ENCODE measurements at places on chromosomes 6 and 20.

DNA sequence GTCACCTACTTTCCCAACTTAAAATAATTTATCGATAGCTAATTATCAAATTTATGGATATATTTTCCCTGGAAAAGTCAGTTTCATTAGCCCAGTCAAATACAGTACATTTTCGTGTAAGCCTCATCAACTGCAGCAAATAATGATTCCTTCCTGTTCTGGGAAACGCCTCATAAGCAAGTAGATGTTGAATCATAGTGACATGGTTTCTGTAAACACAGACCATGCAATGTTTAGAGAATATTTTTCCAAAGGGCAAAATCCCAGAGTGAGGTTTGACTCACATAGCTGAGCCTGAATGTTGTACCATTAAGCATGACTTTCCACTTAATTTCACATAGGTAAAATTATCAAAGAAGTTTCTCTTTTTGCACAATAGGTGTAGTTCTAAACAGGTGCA is 16.7 kb upstream of the VNN1 start:
- no peak for DNase-seq

DNA sequence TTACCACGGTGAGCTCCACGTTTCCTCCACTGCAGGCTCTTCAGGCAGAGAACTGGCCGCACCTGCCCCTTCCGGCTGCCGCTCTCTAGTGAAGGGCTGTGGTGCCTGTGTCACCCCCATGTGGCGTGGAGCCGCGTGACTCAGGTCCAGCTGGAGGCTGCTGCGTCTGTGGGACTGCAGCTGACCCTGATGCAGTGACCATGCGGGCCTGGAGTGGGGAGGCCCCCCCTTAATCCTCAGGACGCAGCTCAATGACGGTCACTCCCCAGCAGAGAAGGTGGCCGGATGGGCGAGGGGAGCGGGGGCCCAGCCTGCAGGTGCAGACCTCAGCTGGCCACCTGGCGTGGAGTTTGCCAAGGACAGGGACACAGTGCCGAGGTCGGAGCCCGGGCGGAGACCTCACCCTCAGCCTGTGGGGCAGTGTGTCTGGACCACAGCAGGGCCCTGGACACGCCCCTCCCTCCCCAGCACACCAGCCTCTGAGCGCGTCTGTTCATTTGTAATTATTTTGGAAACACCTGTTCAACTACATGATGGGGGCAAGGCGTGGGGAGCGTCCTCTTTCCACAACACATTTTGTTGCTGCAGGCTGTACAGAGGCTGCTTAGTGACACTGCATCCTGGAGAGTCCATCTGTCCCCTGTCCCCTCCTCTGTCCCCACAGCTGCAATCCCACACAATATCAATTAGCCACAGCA is 10.7 kb downstream of the BHLHE23 start:
- no peak for DNase-seq

- no peak for DNase-seq
Measured at GRCh38 chr6:151160929-151161757, 78.6 kb upstream of the AKAP12 start.

- no peak for DNase-seq
Measured at GRCh38 chr6:43746613-43747102, 23.4 kb upstream of the VEGFA start.

GRCh38 chr6:142683714-142684141 is 261.2 kb downstream of the HIVEP2 start:
- DNase-seq: no peak

DNA sequence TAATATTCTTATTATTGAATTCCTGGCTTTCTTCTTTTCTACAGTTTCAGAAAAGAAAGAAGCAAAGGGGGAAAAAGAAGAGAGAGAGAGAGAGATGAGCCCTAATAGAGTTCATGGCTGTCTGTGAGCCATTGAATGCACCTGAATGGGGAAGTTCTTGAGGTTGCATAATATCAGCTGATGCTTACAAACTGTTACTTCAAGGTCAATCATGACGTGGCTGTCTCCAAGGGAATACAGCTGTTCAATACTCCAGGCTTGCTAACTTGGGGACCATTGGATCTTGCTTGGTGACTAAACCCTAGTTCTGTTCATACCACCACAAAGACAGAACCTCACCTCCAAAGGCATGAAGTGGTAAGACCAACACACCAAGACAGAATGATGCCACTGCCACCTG is 180.4 kb downstream of the ADGRG6 start:
- no peak for DNase-seq

GRCh38 chr6:112886415-112886814 is 539.3 kb downstream of the RFPL4B start:
- no peak for DNase-seq

GRCh38 chr6:1820165-1820564 is 210.4 kb downstream of the FOXC1 start:
- no peak for DNase-seq

DNA sequence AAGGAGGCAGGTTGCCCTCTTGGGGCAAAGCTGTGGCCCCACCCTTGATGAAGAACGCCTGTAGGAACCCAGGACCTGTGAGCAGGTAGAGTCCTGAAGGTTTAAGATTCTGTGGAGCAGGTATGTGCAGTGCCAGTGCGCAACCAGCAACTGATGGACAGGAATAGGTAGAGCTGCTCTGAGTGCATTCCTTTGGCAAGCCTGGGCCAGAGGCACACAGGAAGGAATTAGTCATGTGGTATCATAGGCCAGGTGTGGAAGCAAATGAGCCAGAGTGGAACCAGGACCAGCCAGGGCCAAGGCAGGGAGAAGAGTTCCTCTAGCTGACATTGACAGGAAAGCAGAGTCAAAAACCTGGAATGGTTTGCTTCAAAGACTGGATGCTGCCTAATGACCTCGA is 1.4 kb upstream of the KHDC1 start:
- DNase-seq: no peak

- no peak for DNase-seq
Measured at GRCh38 chr6:56793938-56794337, 151.2 kb upstream of the DST start.

GRCh38 chr20:51162015-51162414 is 139.1 kb upstream of the KCNG1 start:
- no peak for DNase-seq
